ENCODE measurements at places on chromosomes 1 and 21.
A peak's percentile ranks its signal among the peaks of the same experiment; 100 is the strongest.

DNA sequence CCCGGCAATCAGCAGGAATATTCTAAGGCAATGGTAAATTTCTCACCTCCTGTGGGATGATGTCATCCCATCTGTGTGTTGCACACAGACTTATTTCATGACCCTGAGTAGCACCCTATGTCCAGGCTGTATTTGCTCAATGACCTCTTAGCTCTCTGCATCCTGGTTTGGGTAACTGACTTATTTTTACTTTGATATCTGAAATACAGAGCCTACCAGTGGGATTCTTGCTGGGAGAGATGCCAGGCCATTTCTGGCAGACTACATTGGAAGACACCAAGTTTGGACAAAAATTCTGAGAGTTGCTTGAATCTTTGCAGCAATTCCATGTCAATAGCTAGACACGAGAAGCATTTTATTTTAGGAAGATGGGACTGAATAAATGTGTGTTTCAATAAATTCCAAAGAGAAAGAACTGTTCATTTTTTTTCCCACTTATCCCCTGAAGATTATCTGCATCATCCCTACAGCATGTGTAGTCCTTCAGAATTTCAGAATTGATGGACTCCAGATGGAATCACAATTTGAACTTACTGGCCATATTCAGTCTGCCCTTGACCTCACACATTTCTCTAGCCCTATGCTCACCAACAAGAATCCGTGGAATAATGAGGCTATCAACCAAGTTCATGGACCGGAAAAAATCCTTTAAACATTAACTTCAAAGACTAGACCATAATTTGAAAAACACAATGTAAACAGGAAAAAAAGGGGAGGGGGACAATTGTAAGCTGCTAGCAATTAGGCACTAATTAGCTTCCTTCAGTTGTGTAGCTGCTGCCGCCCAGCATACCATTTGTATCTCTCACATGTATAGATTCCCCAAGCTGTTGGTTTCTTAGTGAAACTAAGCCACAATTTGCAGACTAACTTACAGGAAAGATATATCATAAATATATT lies 226.5 kb downstream of the HMCN1 start:
- no peak for DNase-seq

DNA sequence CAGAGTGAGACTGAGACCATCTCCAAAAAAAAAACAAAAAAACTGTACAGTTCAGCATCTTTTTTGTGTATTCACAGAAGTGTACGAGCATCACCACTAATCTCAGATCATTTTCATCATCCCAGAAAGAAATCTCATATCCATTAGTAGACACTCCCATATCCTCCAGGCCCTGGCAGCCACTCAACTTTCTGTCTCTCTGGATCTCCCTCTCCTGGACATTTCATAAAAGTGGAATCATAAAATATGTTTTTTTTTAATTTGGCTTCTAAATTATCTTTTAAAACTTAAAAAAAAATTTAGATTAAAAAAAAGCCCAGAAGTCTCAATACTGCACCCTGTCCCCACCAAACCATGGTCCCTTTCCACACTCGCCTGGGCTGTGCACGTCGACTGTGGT lies 22.1 kb downstream of the RIPPLY3 start:
- no peak for DNase-seq

- DNase-seq: no peak
Measured at GRCh38 chr1:109115685-109116084, 1.8 kb downstream of the ELAPOR1 start.

- DNase-seq: no peak
Measured at GRCh38 chr1:245704765-245705164, 550.0 kb downstream of the KIF26B start.

DNA sequence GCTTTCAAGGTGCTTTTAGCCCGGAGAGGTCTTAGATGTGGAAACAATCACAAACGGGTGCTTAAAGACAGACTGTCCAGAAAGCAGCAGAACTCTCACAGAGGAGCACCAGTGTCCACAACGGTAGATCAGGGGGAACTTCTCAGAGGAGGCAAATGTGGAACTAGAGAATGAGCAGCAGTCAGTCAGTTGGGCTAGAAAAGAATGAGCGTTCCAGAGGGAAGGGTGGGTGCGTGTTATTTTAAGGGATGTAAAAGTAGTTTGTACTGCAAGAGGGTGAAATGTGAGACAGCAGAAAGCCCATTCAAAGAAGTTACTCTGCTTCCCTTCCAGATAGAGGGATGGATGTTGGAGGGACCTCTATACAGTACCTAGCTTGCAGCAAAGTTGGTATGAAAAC lies 30.9 kb downstream of the RGS5 start:
- DNase-seq: no peak

DNA sequence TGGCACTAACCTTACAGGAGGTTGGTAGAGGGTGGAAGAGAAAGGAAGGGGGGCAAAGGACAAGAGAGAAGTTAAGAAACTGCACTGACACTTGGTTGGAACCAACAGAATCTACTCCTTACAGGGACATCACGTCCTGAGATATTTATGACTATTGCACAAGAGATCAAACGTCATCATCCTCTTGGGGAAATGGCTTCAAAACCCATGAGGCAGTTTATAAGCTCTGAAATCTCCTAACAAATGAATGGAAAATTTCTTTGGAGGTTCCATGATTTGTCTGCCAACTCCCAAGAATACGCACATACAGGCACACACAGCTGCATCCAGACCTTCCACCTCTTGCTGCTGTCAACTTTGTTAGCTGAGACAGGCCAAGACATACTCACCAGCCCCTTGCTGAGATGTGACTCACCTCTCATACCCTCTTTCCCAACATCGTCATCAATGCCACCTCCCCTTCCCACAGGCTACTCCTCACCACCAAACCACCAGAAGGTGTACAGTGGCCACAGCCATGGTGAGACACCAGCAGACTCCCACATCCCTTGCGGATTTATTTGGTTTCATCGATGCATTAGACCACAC lies 135.5 kb downstream of the SETD4 start:
- no peak for DNase-seq

DNA sequence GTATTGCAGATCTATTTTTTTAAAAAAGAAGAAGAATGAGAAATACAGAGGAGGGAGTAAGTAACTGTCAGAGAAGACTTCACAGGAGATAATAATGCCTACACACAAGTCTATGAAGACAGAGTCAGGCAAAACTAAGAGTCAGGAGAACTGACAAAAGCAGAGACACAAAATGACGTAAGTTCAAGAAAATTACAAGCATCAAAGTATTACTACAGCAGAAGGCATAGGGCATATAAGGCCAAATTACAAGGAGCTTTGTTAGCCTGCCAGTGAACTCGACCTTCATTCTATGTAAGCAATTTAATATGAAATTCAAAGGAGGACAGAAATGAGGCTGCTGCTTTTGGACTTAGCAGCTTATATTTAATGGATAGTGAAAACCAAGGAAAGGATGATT lies 23.7 kb downstream of the FAF1 start:
- DNase-seq: no peak

DNA sequence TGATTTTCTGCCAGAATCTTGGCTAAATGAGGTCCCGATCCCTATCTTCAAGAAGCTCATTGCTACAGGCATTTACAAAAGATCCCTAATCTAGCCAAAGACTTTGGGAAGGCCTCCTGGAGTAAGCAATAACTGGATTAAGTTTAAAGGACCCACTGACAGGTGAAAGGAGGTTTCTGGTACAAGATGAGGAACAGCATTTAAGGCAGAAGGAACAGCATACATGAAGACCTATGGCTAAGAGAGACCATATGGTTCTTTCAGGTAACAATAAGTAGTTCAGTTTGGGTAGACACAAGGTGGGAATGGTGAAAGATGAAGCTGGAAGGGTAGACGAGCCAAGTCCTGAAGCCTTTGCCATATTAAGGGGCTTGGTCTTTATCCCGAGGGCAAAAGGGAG lies 27.8 kb downstream of the SHISAL2A start:
- DNase-seq: no peak

DNA sequence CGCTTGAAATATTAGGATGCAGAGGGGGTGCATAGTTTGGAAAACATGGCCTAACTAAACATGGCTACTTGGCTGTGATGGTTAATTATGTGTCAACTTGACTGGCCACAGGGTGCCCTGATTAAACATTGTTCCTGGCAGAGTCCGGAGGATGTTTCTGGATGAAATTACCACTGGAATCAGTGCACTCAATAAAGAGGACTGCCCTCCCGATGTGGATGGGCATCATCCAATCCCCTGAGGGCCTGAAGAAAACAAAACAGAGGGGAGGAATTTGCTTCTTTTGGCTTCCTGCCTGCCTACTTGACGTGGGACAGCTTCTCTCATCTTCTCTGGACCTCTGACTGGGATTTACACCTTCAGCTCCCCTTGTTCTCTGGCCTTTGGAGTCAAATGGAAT lies 79.1 kb upstream of the KCNE2 start:
- DNase-seq: no peak

DNA sequence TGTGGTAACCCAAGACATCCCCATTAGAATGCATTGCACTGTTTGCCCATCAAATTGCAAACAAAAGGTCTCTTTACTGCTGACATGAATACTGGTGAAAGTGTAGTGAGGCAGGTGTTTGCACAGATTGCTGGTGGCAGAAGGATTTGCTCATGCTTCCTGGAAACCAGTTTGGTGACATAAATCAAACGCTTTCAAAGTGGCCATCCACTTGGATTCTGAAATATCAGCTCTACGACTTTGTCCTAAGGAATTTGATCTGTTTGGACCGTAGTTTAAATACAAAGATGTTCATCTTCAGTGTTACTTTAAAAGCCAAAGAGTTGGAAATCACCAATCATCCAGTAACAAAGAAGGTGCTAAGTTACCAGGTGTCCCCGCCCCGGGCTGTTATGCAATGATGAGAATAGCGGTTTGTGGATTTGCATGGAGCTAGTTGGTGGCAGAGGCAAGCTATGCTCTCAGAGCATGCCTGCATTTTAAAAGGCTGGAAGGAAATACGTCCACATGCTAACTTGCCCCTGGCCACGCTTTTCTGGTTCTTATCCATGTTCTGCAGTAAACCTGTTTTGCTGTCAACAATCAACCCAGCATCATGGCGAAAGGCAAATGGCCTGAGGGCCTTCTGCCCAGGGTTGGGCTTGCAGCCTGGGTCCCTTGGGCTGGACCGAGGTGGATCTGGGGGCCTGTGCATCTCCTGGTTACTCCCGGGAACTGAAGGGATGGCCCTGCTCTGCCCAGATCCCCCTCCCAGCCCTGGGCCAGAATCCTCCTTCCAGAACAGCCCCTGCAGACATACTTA lies 49.2 kb downstream of the UMODL1 start:
- DNase-seq: no peak

DNA sequence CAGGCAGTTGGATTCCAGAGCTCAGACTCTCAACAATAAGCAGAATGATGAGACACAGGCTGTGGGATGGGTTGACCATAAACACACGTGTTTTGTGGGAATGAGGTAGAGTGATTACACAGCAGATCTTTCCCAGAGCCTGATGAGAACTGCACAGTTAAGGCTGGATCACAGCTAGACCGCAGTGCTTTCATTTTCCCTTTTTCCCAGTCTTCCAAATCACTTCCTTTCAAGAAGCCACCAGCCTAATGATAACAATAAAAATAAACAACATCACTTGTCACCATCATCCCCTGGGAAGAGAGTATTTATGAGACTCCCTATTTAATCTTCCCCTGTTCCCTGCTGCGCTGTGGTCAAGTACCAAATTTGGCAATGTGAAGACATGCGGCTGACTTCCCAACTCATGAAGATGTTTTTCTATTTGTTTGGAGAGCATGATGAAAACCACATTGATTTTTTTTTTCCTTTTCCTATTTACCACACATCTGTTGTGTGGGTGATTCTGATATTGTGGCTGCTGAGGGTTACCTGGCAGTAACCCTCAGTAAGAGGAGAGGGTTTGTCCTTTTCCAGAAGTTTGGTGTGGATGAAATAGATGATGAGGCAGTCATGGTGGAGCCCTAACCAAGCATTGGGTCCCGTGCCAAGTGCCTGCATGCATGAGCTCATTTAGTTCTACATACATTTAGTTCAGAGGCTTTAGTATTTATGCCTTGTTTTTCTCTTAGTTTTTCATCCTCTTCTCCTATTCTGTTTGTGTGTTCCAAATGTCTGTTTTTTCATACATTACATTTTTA lies 248.9 kb upstream of the HOOK1 start:
- no peak for DNase-seq

- peak; percentile 74 for DNase-seq
Measured at GRCh38 chr1:43453442-43454269, at the start of gene HYI. Gene HYI, minus strand, starts transcription at chr1:43453931. Its CDS starts 138 bp downstream, at chr1:43453793.

DNA sequence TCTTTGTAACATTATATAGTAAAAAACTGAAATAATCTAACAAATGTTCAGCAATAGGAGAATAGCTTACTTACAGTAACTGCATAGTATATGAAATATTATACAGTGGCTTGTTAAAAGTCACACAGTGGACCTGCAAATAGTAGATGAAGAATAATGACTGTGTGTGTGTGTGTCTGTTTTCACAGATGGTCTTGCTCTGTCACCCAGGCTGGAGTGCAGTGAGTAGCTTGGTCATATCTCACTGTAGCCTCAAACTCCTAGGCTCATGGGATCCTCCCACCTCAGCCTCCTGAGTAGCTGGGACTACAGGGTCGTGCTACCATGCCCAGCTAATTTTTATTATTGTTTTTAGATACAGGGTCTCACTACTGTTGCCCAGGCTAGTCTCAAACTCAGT lies 67.3 kb upstream of the KIAA1614 start:
- no peak for DNase-seq

DNA sequence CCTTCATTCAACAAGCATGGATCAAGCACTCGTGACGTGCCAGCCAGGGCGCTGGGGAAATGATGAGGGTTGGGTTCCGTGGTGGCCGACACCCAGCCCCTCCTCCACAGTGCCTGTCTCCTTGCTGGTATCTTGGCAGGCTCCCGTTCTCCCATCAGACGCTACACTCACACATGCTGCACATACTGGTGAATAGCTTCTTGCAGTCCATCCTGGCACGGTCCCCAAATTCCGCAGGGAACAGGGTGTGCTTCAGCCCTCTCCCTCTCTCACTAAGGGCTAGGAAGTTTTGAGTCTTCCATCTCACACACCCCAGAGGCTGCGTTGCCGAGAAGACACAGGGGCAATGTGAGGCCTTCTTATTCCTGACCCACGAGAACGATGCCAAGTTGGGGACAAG lies 10.1 kb upstream of the MEF2D start:
- DNase-seq: no peak

DNA sequence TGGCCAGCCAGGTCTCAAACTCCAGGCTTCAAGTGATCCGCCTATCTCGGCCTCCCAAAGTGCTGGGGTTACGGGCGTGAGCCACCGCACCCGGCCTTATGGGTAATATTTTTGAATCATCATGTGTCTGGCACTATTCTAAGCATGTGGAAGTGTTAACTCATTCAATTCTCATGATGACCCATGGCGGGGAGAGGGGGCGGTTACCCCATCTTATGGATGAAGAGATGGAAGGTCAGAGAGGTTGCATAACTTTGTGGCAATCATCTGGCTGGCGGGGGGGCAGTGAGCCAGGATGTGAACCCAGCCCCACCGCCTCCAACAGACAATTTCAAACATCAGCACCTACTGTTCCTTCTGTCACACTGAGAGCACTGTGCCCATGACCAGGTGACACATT lies 11.5 kb upstream of the TAS1R2 start:
- DNase-seq: no peak

- DNase-seq: no peak
Measured at GRCh38 chr21:38280867-38281266, 24.1 kb downstream of the KCNJ15 start.

- no peak for DNase-seq
Measured at GRCh38 chr1:78214334-78214733, 168.6 kb downstream of the GIPC2 start.

- no peak for DNase-seq
Measured at GRCh38 chr1:31410871-31411270, 2.1 kb upstream of the SERINC2 start.

Measured in CD4-positive, alpha-beta T cell treated with Interleukin-17A for 1 hour (primary cell).